Mesothelial cell of epicardium (in vitro differentiated cells): ENCODE measurements at places on chromosomes 1 and 21.

DNA sequence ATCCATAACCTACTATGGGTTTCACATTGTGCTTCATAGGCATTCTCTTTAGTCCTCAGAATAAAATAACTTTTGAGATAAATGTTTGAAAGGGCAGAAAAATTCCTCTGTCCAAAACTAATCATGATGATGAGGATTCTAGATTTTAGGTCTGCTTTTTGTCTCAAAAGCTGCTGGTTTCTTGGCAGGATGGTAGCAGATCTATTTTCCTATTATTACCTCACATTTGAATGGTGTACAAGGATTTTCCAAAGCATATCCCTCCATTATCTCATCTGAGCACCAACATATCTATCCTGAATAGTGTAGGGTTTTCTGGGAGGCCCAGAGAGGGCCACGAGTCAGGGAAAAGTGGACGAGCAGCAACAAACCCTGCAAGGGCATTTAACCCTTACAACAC lies 201.9 kb downstream of the PLPP3 start:
- H3K4me3 ChIP-seq: no peak overlapping the region
- no peak overlapping the region for H3K27ac ChIP-seq
- DNase-seq: no peak
- H3K4me1 ChIP-seq: peaks cover 37% of the 10 kb centered on the region
- no peaks in the 10 kb centered on the region for H3K27me3 ChIP-seq

DNA sequence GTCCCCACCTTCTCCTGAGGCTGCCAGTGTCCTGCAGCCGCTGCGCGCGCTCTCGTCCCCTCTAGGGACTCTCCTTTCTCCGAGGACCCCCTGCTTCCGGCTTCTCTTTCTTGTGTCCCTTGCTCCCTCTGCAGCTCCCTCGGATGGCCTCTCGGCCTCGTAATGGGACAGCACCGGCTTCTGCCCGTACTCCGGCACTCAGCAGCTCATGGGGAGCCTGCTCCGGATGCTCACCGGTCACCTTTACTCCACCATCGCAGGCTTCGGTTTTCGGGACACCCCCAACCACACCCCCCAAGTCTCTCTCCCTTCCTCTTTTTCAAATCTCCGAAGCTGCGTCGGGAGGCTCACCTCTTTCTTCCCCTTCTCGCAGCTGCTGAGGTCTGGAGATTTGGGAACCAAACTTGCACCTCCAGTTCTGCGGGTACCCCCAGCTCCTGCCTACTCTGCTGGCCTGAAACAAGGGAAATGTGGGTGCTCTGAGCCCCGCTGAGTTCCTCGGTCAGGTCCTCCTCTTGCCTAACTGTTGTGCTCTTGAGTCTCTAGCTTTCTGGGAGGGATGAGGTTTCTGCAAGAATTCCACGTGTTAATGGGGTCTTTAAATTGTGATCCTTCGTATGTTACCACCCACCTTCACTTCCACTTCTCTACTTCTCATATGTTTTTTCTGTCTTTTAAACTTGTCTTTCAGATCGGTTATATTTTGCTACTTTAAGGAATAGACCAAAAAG lies 930 bp downstream of the CDC14A start:
- H3K4me3 ChIP-seq: peak overlapping the region; percentile 82
- peaks cover 47% of the 10 kb centered on the region for H3K4me1 ChIP-seq
- H3K36me3 ChIP-seq: no peaks in the 10 kb centered on the region
- H3K27ac ChIP-seq: peak overlapping the region; percentile 85
- peak; percentile 45 for DNase-seq

DNA sequence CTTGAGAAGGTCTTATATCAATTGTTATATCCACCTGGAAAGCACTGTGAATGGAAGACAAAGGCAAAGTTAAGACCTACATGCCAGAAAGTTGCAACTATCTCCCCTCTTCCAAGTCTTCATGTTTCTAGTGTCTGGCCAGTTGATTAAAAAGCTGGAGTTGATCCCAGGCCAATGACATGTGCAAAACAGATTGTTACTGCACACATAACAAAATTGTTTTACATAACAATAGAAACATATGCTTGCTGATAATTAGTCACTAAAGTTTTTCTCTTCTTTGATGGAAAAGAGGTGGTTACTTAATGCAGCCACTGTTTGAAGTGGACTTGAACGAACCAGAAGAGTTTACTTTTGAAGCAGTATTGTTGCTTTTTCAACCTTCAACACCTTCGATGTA lies 158.2 kb downstream of the TGFBR3 start:
- H3K27me3 ChIP-seq: no peaks in the 10 kb centered on the region
- no peak overlapping the region for H3K27ac ChIP-seq
- no peak for DNase-seq

DNA sequence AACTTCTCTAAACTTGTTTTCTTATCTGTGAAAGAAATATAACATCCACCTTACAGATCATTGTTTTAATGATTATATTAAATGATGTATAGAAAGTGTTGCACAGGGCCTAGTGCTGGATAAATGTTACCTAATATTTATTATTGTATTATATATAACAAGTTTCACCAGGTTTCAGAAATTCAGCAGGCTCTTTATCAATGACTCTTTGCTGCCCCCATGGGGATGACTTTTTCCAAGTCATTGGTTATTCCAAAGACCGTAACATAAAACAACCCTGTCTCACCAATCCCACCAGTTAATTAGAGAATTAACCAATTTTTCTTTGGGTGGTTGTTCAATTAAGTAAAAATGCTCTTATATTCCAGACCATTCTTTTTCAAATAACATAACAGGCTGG lies 7.3 kb upstream of the DEDD start:
- no peak overlapping the region for H3K4me3 ChIP-seq
- H3K27ac ChIP-seq: no peak overlapping the region
- H3K4me1 ChIP-seq: peaks cover 19% of the 10 kb centered on the region
- peaks cover 4% of the 10 kb centered on the region for H3K36me3 ChIP-seq
- no peaks in the 10 kb centered on the region for H3K27me3 ChIP-seq

DNA sequence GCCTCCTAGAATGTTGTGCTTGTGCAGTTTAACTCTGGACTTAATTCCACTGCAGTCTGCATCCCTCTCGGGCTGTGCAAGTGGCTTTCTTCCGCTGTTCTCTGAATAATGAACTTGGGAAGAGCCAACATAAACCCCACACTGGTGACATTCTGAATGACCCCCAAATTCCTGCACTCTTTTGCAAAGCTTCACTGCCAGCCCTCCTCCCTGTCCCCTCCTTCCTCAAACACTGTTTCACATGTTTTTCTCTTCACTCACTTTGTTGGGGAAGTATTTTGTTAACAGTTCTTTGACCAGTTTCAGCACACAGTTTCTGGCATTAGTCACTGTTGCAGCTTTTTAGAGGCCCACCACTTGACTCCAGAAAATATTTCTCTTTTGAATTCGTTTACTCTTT lies 39.7 kb downstream of the GNG12 start:
- peaks cover 34% of the 10 kb centered on the region for H3K4me1 ChIP-seq
- no peak overlapping the region for H3K4me3 ChIP-seq
- H3K27ac ChIP-seq: peak overlapping the region; percentile 22
- peaks cover 17% of the 10 kb centered on the region for H3K36me3 ChIP-seq
- no peaks in the 10 kb centered on the region for H3K27me3 ChIP-seq

DNA sequence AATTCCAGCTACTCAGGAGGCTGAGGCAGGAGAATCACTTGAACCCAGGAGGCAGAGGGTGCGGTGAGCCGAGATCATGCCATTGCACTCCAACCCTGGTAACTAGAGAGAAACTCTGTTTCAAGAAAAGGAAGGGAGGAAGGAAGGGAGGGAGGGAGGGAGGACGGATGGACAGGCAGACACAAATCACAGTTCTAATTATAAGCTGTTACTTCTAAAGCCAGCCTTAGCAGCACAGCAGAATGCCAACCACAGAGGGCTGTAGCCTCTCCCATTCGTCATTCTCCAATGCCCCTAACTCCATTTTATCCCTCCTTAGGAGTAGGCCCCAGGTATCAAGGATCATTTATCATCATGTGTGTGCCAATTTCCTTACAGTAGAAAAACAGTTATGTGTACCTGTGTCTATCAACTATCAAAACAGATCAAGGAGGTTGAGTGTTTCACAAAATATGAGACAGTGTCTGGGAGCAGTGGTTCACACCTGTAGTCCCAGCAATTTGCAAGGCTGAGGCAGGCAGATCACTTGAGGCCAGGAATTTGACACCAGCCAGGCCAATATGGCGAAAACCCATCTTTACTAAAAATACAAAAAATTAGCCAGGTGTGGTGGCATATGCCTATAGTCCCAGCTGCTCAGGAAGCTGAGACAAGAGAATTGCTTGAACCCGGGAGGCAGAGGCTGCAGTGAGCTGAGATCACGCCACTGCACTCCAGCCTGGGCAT lies 19.1 kb downstream of the USP48 start:
- H3K4me3 ChIP-seq: no peak overlapping the region
- no peak for DNase-seq
- H3K27ac ChIP-seq: peak overlapping the region; percentile 87
- peaks cover 24% of the 10 kb centered on the region for H3K4me1 ChIP-seq

DNA sequence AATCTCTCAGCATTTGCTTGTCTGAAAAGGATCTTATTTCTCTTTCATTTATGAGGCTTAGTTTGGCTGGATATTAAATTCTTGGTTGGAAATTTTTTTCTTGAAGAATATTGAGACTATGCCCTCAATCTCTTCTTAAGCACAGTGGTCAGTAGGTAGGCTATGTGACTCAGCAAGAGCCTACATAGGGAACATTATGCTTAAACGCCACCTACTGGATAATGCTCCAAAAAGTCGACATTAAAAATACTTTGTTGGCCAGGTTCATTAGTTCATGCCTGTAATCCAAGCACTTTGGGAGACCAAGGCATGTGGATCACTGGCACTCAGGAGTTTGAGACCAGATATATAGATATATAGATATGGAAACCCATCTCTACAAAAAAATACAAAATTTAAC lies 678.0 kb upstream of the USP24 start:
- peaks cover 2% of the 10 kb centered on the region for H3K4me1 ChIP-seq
- H3K36me3 ChIP-seq: peaks cover 30% of the 10 kb centered on the region
- DNase-seq: no peak
- no peak overlapping the region for H3K27ac ChIP-seq
- no peaks in the 10 kb centered on the region for H3K27me3 ChIP-seq

GRCh38 chr1:206687915-206688442 lies 3.3 kb downstream of the MAPKAPK2 start:
- H3K4me3 ChIP-seq: no peak overlapping the region
- no peaks in the 10 kb centered on the region for H3K36me3 ChIP-seq
- no peak overlapping the region for H3K27ac ChIP-seq
- no peak for DNase-seq

DNA sequence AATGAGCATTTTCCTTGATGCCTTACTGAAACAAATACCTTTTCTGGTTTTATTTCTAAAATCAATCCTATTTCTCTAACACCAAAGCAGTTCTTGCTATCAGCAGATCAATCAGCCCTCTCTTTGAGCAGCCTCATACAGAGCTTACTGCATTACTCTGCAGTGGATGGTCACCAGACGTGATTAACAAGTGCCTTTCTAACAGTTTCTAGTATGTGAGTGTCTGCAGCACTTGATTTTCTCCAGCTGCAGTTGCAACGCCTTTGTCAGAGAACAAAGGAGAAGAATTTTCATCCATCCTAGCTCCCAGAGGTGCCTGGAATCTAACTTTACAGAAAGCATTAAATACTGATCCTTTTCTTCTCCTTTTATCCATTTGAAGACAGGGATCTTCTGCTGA lies 177.3 kb upstream of the SGIP1 start:
- peak overlapping the region; percentile 55 for H3K27ac ChIP-seq
- peaks cover 4% of the 10 kb centered on the region for H3K36me3 ChIP-seq
- no peak overlapping the region for H3K4me3 ChIP-seq
- peaks cover 86% of the 10 kb centered on the region for H3K4me1 ChIP-seq

- no peaks in the 10 kb centered on the region for H3K27me3 ChIP-seq
- no peak for DNase-seq
- H3K36me3 ChIP-seq: peaks cover 4% of the 10 kb centered on the region
- no peak overlapping the region for H3K4me3 ChIP-seq
- no peak overlapping the region for H3K27ac ChIP-seq
- peaks cover 24% of the 10 kb centered on the region for H3K4me1 ChIP-seq
These were observed 261.9 kb downstream of the HLX start for GRCh38 chr1:221141096-221141495.

- H3K27me3 ChIP-seq: peaks cover 6% of the 10 kb centered on the region
- no peak overlapping the region for H3K4me3 ChIP-seq
- no peak for DNase-seq
These were observed 13.7 kb downstream of the NMNAT2 start for GRCh38 chr1:183404476-183404875.

DNA sequence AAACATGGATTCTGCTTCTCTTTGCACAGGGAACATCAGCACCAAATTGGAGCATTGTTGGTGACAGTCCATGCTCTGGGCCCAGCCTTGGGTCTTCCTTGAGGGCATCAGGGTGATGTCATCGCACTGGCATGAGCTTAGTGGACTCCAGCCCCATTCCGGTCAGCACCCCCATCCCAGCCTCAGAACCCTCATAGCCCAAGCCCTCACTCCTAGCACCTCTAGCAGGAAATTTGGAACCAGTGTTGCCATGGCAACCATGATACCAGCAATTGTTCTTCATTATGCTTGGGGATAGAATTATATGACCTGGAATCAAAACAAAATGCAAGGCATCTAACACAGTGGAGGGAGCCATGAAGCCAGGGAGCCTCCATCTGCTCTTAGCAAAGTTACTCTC lies 83.1 kb downstream of the VWA5B1 start:
- H3K36me3 ChIP-seq: no peaks in the 10 kb centered on the region
- H3K27ac ChIP-seq: no peak overlapping the region
- H3K4me1 ChIP-seq: no peaks in the 10 kb centered on the region

DNA sequence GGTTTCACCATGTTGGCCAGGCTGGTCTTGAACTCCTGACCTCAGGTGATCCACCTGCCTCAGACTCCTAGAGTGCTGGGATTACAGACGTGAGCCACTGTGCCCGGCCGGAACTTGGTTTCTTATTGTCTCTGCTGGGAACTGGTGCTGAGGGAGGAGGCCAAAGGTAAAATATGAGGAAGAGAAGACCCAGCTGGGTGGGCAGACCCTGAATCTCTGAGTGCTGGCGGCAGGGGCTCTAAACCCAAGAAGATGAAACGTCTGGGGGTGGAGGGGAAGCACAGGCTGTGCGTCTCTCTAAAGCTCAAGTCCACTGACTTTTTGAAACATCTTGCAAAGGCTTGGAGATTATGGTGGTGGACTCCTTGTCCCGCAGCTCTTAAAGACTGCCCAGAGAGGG lies 82.0 kb upstream of the TLR5 start:
- H3K27ac ChIP-seq: no peak overlapping the region
- no peak for DNase-seq
- H3K36me3 ChIP-seq: no peaks in the 10 kb centered on the region
- no peaks in the 10 kb centered on the region for H3K4me1 ChIP-seq
- peaks cover 50% of the 10 kb centered on the region for H3K27me3 ChIP-seq

DNA sequence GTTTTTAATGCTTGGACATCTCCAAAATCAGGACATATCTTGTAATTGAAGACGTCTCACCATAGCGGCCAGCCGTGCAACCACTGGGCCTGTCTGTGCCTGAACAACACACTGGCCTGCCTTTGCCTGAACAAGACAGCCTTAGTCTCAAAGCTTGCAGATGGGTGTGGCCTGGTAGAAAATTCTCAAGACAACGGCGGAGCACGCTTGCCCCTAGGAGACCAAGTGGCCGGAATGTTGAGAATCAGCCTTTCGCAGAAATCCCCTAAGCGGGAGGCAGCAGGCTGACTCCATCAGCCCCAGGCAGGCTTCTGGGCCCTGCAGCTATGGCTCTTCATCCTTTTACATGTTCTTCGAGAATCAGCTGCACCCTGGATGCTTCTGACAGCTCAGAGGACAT lies 98.0 kb upstream of the C1orf174 start:
- no peak overlapping the region for H3K4me3 ChIP-seq
- DNase-seq: no peak
- H3K27me3 ChIP-seq: peaks cover 21% of the 10 kb centered on the region
